ENCODE measurements at places on chromosomes 7 and 10.
A peak's percentile ranks its signal among the peaks of the same experiment; 100 is the strongest.

- DNase-seq: no peak
These were observed 713.1 kb downstream of the GATA3 start for GRCh38 chr10:8767591-8767990.

- DNase-seq: peak; percentile 22
These were observed 20.5 kb upstream of the TNS3 start for GRCh38 chr7:47602272-47603004.

GRCh38 chr7:66474441-66474840 is 154.2 kb upstream of the KCTD7 start:
- no peak for DNase-seq

GRCh38 chr7:155676052-155676451 is 31.6 kb downstream of the RBM33 start:
- DNase-seq: no peak

DNA sequence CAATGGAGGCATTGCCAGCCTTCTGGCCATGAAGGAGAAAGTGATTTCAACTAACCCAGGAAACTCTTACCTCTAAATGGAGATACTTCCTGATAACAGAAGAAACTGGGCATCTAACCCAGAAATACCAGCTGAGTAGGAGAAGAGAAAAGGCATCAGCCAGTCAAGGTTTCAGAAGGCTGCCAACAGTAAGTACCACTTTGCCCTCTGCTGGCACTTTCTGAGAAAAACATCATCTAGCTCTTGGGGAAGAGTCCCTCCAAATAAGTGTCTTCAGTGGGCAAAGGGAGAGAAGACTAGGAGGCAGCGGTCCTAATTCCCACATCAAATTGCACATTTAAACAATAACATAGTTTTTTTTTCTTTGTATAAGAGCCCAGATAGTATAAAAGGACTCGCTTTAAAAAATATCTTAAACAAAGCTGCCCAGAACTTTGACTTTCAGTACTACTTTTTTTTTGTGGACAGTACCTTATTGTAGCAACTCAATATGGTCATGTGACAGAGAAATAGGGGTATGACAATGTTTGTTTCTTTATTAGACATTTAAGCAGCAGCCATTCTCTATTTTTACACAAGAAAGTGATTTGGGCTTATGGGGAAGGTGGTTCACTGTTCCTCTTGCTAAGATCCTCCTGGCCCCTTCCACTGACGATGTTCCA is 157.3 kb downstream of the CTTNBP2 start:
- DNase-seq: peak; percentile 64

- no peak for DNase-seq
These were observed 33.1 kb downstream of the PRR15 start for GRCh38 chr7:29596593-29597178.

DNA sequence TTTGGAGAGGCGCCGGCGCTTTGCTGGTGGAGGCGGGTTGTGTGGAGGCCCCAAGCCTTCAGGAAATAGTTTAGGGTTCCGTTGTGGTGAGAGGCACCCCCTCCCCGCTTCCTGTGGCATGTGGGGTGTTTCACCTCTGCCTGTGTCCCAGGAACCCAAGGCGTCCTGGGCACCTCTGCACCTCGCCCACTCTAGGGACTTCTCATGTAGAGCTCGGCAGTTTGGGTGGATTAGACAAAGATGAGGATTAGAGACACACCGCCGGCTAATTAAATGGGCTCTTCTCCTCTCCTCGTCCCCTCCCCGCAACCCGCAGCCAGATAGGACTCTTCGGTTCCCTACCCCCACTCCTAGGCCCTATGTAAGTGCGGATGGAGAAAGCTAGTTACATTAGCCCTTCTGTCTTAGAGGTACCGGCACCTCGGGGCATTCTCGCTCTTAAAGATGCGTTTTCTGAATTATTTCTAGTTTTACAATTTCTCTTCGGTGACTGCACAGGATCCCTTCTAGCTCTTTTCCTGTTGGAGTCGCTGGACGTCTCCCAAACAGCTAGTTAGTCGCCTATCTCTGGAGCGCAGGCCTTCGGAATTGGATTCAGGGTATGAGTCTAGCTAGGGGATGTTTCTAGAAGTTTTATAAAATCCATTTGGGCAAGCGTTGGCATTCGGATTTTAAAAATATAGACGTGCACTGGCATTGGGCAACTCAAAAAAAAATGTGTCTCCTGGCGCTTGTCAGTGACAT is 7.8 kb downstream of the PTF1A start:
- peak; percentile 74 for DNase-seq

- peak; percentile 84 for DNase-seq
These were observed 145.1 kb downstream of the SEMA3D start for GRCh38 chr7:85041605-85042216.

- DNase-seq: no peak
These were observed 239.3 kb downstream of the RAB11FIP2 start for GRCh38 chr10:117807441-117807840.

GRCh38 chr7:3112479-3113134 is 68.9 kb upstream of the CARD11 start:
- DNase-seq: no peak

DNA sequence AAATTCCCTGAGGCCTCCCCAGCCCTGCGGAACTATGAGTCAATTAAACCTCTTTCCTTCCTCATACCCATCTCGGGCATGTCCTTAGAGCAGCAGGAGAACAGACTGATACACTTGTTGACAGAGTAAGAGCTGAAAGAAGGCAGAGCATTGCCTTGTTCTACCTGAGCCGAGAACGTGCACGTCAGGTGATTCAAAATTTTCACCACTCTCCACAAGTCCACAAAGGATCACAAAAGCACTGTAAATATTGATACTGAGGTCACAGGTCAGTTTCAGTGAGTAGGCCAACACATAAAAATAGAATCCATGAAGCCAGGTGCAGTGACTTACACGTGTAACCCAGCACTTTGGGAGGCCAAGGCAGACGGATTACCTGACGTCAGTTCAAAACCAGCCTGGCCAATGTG is 27.8 kb downstream of the DCLRE1C start:
- no peak for DNase-seq

DNA sequence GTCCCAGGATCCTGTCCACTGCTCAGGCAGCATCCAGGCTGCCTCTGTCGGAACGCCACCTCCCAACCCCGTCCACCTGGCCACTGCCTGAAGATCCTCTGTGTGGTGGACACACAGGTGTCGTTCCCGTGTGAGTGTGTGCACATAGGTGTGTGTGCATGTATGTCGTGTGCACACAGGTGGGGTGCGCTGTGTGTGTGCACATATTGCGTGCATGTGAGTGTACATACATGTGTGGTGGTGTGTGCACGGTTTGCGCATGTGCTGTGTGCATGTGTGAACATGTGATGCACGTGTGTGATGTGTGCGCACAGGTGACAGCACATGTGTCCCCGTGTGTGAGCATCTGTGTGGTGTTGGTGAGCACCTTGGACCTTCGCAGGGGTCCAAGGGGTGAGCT is 7.1 kb downstream of the TMEM184A start:
- DNase-seq: no peak

- no peak for DNase-seq
These were observed 1.4 kb downstream of the NDUFB8 start for GRCh38 chr10:100528123-100528886.

GRCh38 chr7:22723637-22724036 is 3.4 kb upstream of the IL6 start:
- no peak for DNase-seq

- no peak for DNase-seq
These were observed 10.9 kb downstream of the PWWP2B start for GRCh38 chr10:132407846-132408278.

DNA sequence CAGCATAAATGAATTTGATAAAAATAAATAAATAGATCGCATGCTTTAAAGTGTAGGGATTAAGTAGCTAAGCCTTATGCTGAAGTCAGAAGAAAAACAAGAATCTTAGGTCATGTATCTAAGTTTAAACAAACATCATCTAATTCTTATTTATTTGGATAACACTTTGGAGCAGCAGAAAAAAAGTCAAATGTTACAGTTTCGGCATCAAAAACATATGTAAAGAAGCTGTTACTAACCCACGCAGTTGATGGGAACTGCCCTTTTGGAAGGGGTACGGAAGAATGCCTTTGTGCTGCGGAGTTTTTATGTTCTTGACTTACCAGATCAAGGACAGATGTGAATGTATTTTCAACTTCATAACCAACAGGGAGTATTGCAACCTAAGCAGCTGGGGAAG is 37.3 kb upstream of the HABP2 start:
- DNase-seq: no peak

GRCh38 chr7:130432886-130433285 is 7.9 kb downstream of the CEP41 start:
- no peak for DNase-seq

GRCh38 chr10:64419461-64419860 is 898.3 kb downstream of the REEP3 start:
- DNase-seq: no peak

GRCh38 chr7:102286237-102287110 is at the start of gene SH2B2:
TSS of gene SH2B2 (plus strand) at chr7:102286868. CDS start at chr7:102300551, 13,683 bp downstream.
- peak; percentile 75 for DNase-seq

- no peak for DNase-seq
These were observed 55.9 kb upstream of the PAPSS2 start for GRCh38 chr10:87603769-87604168.

- no peak for DNase-seq
These were observed 67.2 kb downstream of the EMX2 start for GRCh38 chr10:117609796-117610170.

DNA sequence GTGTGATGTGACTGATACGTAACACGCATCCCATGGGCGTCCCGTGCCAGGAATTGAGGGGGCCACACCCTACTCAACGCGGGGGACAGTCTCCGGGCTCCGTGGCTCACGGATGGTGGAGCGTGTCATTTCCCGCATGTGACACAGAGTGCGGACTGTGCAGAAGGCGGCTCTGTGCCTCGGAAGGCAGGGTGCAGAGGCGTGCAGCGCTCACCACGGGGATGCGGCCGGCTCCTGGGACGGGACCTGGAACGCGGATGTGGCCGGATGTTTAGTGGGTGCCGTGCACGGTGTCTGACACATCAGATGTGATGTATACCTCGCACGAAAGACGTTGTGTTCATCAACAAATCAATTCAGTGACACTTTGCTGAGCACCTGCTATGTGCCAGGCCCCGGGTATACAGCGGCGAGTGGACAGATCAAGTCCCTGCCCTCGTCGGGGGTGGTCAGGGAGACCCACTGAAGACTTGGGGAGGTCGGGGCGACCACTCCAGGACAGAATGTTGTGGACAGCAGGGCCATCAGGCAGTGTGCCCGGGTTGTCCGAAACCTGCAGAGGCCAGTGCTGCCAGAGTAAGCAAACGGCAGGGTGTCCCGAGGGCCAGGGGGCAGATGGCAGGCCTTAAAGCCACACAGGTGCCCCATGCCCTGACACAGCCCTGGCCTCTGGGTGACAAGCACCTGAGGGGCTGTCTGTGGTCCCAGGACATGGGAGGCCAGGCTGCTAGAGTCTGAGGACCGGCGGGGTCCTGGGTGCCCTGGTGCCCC is 38.1 kb downstream of the MICALL2 start:
- no peak for DNase-seq

GRCh38 chr7:112622159-112622715 is 141.4 kb downstream of the LSMEM1 start:
- DNase-seq: no peak

DNA sequence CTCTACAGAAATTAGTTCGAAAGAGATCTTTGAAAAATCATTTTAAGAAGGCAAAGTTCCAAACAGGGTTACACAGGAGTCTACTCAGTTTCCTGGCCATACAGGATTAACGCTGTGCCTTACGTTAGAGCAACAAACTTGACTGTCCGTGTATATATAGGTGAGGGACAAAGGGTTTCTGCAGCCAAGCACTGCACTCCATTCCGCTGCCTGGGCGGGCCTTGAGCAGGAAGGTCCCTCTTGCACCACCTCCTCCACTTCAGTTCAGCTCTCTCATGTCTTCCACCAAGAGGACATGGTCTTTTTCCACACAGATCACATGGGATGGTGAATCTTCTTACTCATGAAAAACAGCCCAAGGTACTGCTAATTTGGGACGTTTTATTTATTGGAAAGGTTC is 43.2 kb downstream of the MCMBP start:
- DNase-seq: no peak

GRCh38 chr7:155210356-155210755 is 87.3 kb upstream of the INSIG1 start:
- no peak for DNase-seq

- DNase-seq: no peak
These were observed 40.5 kb downstream of the MACC1 start for GRCh38 chr7:20176578-20177242.

DNA sequence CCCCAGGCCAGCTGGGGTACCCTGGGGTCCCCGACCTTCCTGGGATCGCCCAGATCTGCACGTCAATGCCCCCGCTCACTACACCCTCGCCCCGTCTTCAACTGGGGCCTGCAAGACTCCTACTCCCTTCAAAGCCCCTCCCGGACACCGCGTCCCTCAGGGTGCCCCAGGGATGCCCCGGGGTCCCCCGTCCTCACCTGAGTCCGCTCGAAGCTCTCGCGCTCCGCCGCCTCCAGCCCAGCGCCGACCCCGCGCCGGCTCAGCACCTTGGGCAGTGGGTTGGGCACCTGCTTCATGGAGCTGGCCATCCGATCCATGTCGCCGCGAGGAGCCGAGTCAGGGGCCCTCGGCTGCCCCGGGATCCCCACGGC is at the start of gene HIP1:
Gene HIP1, minus strand, starts transcription at position 338 of the 371 bp plus-strand sequence. Its CDS starts 21 bp downstream, at position 317.
- DNase-seq: no peak

- DNase-seq: no peak
These were observed 18.7 kb upstream of the SLF2 start for GRCh38 chr10:100894033-100894432.

- DNase-seq: no peak
These were observed 363.4 kb downstream of the KCNMA1 start for GRCh38 chr10:77274046-77274795.

- DNase-seq: peak; percentile 78
These were observed 186.7 kb upstream of the HGF start for GRCh38 chr7:81956520-81956919.

DNA sequence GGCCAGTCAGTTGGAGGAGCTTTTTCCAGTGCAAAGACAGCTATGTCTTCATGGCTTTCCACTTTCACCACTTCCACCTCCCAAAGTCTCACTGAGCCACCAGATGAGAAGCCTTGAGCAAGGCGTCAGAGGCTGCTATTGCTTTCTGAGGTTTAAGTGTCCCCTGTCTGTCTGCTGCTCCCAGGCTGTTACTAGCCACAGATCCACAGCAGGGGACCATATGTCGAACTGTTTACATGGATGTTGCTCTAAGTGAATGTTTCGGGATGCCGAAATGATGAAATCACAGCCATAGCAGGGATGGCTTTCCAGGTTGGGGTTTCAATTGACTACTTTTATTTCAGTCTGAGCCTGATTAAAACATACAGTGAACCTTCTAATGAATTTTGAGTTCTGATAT is 88.5 kb downstream of the AVL9 start:
- peak; percentile 30 for DNase-seq

DNA sequence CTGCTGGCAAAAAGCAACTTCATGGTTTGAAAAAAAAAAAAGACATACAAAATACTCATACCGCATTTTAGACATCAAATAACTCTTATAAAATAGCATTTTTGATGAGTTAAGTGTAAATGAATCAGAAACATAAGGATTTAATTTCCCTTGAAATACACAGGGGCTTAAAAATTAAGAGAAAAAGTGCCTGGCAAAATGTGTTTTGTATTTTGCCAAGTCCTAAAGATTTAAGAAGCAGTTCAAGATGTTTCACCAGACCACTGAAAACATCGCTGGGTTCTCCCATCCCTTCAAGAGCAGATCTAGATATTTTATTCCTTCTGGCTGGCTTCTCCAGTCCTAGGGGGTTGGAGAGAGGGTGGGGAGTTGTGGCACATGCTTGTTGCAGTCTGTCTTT is 396.4 kb downstream of the INHBA start:
- no peak for DNase-seq

- peak; percentile 22 for DNase-seq
These were observed at the start of gene CAV1 for GRCh38 chr7:116524609-116525297. TSS of gene CAV1 (plus strand) at chr7:116525036. CDS start at chr7:116525063, 27 bp downstream.

Measured in NCI-H82 (cell line).